Testis (tissue), 5 donors: ENCODE measurements at places on chromosomes 11 and 22. TPM values are rescaled to one million over a fixed set of nuclear protein-coding genes. Genes with fewer than 3 reads are reported as not detected.
A peak's percentile ranks its signal among the peaks of the same experiment; 100 is the strongest.

DNA sequence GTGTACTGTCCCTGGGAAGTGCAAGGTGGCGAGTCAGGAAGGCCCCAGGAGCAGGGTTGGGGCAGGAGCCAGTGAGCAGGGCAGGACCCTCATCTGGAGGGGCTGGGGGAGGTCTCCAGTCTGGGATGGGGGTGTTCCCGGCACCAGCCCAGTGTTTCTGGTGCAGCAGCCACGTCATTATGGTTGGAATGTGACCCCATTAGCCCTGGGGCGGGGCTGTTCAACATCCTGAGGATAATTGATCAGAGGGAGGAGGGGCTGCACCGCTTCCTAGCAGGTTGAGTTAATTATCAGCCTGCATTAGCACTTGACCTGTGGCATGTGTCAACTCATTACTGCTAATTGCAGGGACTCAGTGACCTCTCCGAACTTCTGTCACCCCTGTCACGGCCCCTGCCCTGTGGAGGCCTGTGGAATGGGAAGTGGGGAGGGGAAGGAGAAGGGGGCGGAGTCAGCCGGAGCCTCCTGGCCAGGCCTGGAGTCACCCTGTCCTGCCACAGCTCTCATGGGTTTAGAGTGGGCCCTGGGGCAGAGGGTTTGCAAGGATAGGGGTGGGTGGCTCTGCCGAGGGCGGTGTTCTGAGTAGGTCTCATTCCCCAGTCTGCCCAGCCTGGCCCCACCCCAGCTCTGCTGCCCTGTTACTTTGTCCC lies 52.8 kb upstream of the CCDC188 start:
- no peak for DNase-seq

GRCh38 chr22:33081686-33082590 lies 23.8 kb upstream of the SYN3 start:
- DNase-seq, result no peak

- DNase-seq, result no peak
Measured at GRCh38 chr11:111069066-111069465, 176.5 kb upstream of the POU2AF2 start.

DNA sequence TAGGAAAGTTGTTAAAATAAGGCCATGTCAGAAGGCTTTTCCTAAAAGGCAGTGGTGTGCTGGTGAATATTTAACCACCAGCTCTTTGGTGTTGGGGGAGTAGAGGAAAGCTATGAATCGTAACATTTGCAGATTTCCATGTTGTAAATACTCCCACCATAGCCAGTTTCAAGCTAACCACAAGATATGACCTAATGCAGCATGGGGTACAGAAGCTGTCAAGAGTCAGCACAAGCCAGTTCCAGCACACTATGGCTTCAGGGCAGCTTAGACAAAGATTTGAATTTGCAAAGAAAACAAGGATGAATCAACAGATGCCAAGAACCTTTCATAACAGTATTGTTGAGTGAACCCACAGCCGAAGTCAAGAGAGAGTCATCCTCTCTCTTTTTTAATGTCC lies 40.0 kb downstream of the COMMD9 start:
- peak; percentile 16 for DNase-seq

DNA sequence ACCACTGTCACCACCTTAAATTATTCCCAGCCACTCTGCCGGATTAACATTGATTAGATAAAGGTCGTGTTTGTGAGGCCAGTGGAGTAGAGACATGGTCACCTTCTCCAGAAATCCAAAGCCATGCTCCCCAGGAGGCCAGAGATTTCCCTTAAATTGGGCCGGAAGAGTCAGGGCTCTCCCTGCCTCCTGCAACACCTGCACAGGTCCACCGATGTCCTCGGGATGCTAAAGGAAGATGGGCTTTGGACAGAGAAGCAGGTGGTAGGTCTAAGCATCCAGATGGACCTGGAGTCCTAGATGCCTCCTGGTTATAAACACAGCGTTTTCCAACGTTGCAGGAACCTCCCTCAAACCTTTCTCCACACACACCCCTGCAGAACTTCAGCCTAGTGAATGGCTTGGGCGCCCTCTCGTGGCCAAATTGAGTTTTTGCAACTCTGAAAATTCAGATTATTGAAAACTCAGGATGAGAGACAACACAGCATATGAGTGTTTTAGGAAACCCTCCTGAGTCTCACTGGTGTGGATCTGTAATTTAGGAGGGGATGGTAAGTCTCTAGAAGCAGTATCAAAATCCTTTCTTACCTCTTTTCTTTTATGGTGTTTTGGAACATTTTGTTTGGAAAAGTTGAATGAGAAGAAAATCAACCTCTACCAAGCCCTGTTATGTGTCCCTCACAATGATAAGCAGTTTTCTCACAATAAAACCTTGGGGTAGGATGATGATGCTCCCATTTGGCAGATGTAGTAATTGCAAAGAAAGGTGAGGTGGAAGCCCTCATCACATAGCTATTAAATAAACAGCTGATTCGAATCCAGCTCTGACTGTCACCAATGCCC lies 109.6 kb downstream of the RRAS2 start:
- DNase-seq, result peak; percentile 65

GRCh38 chr11:27720277-27720830 lies 20.1 kb upstream of the BDNF start:
- peak; percentile 50 for DNase-seq

Gene ANO1
- 42.7 TPM for polyA plus RNA-seq

Gene PEX16
- polyA plus RNA-seq, result 41.4 TPM
